Mesothelial cell of epicardium (in vitro differentiated cells): ENCODE measurements at places on chromosomes 1 and 21.

- H3K27me3 ChIP-seq, result no peaks in the 10 kb centered on the region
- DNase-seq, result no peak
- H3K4me1 ChIP-seq, result peaks cover 1% of the 10 kb centered on the region
- H3K4me3 ChIP-seq, result no peak overlapping the region
These were observed 6.7 kb downstream of the GORAB start for GRCh38 chr1:170538687-170539086.

GRCh38 chr1:205832326-205832751 is 17.6 kb downstream of the PM20D1 start:
- no peaks in the 10 kb centered on the region for H3K36me3 ChIP-seq
- H3K27me3 ChIP-seq, result no peaks in the 10 kb centered on the region
- DNase-seq, result no peak

- peaks cover 28% of the 10 kb centered on the region for H3K4me1 ChIP-seq
- H3K4me3 ChIP-seq, result no peak overlapping the region
- DNase-seq, result peak; percentile 74
- H3K36me3 ChIP-seq, result no peaks in the 10 kb centered on the region
- no peaks in the 10 kb centered on the region for H3K27me3 ChIP-seq
These were observed 238.0 kb upstream of the TMEM51 start for GRCh38 chr1:14915356-14916054.

DNA sequence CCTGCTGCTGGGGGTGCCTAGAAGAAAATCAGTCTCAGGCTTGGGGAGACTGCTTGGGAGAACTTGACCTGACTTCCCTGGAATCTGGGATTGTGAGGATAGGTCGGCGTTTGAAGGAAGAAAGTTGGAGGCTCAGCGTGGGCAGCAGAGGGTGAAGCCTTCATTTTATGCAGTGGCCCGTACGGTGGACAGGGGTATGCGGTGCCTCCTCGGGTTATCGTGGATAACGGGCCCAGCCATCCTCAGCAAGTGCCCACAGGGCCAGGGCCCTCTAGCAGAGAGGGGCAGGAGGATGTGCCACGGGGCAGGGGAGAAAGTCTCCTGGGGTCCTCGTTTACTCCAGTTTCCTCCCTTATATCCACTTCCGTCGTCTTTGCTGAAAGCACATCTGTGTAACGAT is 34.0 kb downstream of the CHAF1B start:
- H3K4me1 ChIP-seq, result no peaks in the 10 kb centered on the region
- peaks cover 7% of the 10 kb centered on the region for H3K36me3 ChIP-seq
- H3K27ac ChIP-seq, result no peak overlapping the region
- no peak overlapping the region for H3K4me3 ChIP-seq
- no peak for DNase-seq

- peaks cover 35% of the 10 kb centered on the region for H3K27me3 ChIP-seq
- peaks cover 12% of the 10 kb centered on the region for H3K4me1 ChIP-seq
- H3K36me3 ChIP-seq, result no peaks in the 10 kb centered on the region
- peak overlapping the region; percentile 60 for H3K4me3 ChIP-seq
- no peak overlapping the region for H3K27ac ChIP-seq
These were observed 448 bp upstream of the COL9A2 start for GRCh38 chr1:40317394-40318074.

GRCh38 chr1:16430606-16431005 is 6.6 kb downstream of the SPATA21 start:
- H3K4me3 ChIP-seq, result no peak overlapping the region
- no peak for DNase-seq
- H3K27ac ChIP-seq, result no peak overlapping the region
- peaks cover 8% of the 10 kb centered on the region for H3K27me3 ChIP-seq

DNA sequence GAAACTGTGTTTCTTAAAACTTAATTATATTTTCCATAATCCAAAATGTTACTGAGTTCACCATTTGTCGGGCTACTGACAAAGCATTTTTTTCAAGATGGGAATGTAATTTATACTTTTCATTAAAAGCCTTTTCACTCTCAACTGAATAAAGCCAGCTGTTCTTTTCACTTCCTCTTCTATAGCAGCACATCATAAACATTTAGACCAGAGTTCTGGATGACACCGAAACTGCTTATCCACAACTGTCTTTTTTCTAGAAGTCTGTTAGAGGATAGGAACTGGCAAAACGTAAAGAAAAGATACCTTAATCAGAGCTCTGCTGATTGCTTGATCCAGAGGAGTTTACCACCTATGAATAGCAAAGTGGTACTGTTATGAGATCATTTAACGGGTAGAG is 594.7 kb downstream of the ADGRL2 start:
- H3K27ac ChIP-seq, result no peak overlapping the region
- H3K36me3 ChIP-seq, result no peaks in the 10 kb centered on the region
- H3K27me3 ChIP-seq, result no peaks in the 10 kb centered on the region
- DNase-seq, result no peak
- no peak overlapping the region for H3K4me3 ChIP-seq

- no peaks in the 10 kb centered on the region for H3K27me3 ChIP-seq
- no peaks in the 10 kb centered on the region for H3K36me3 ChIP-seq
- DNase-seq, result no peak
- no peak overlapping the region for H3K4me3 ChIP-seq
- no peak overlapping the region for H3K27ac ChIP-seq
These were observed 111.0 kb downstream of the NTNG1 start for GRCh38 chr1:107251839-107252238.

DNA sequence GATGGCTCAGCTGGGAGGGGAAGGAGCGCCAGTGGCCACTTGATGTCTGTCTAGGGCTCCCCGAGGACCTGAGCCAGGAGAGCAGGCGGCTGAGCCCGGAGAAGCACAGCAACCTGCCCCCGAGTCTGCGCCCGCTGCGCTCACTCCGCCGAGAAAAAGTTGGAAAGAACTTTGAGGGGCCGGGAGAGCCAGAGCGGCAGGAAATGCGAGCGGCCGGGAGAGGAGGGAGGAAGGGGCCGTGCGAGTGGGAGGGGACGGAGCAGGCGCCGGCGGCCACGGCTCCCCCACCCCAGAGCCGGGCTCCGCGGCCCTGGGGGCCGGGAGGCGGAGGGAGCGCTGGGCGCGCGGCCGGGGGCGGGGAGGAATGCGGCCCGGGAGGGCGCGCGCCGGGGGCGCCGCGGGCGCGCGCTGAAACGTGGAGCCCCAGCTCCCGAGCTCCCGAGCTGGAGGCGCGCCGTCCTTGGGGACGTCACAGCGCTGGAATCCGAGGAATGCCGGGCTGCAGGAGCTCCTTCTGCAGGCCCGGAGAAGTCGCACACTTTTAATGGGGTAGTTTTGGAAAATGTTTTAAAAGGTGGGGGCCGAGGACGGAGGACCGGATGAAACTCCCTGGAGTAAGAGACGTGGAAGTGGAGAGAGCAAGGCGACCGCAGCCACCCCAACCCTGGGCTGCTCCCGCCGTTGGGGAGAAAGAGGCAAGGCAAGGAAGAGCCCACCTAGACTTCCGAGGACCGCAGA is at the start of gene PTPN14:
PTPN14 (minus strand) TSS at position 167 of the 738 bp plus-strand sequence. CDS start 86,799 bp downstream, outside the sequence.
- no peaks in the 10 kb centered on the region for H3K36me3 ChIP-seq
- peaks cover 53% of the 10 kb centered on the region for H3K4me1 ChIP-seq
- H3K27me3 ChIP-seq, result no peaks in the 10 kb centered on the region
- H3K4me3 ChIP-seq, result peak within 1 kb of the TSS; percentile 94
- DNase-seq, result peak; percentile 89
- H3K27ac ChIP-seq, result peak within 1 kb of the TSS; percentile 100

DNA sequence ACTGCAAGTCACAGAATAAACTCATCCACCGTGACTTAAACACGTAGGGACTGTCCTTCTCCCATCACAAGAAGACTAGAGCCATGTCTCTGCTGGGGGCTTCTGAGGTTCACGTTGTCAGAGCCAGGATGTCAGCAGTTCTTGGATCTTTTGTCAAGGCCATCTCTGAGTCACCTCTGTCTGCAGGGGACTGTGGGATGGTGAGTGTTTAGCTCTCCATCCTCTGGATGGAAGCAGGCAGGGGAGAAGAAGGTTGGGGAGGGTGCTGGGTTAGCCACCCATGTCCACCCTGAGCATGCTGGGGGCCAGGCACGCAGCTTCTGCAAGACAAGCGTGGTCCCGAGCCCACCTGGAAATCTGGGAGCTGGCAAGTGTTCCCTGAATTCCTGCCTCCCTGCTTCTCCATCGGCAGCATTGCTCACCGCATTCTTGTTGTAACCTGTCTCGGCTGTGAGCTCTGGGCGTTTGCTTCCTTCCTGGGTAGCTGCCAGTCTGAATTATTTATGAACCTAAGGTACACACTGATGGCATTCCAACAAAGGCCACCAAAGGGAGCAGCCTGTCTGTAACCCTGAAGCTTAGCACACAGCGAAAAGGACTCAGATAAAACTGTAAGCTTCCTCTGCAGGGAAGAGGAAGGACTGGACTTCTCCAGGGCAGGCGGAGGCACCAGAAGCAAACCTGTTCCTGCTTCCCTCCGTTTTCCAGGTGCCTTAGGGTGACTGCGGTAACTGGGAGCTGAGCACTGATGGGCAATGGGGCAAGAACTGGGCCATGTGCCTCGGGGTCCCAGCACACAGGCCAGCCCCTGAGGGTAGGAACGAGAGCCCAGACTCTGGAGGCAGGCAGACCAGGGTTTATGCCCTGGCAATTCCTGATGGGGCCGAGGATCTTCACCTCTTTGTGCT is 88.6 kb downstream of the RIPK4 start:
- H3K27me3 ChIP-seq, result no peaks in the 10 kb centered on the region
- H3K4me1 ChIP-seq, result peaks cover 50% of the 10 kb centered on the region
- DNase-seq, result no peak
- peak overlapping the region; percentile 30 for H3K4me3 ChIP-seq

GRCh38 chr1:237590386-237590785 is 300.3 kb downstream of the ZP4 start:
- no peak overlapping the region for H3K4me3 ChIP-seq
- peaks cover 3% of the 10 kb centered on the region for H3K36me3 ChIP-seq
- H3K4me1 ChIP-seq, result no peaks in the 10 kb centered on the region
- no peaks in the 10 kb centered on the region for H3K27me3 ChIP-seq

- peaks cover 20% of the 10 kb centered on the region for H3K4me1 ChIP-seq
- H3K27me3 ChIP-seq, result no peaks in the 10 kb centered on the region
- H3K4me3 ChIP-seq, result no peak overlapping the region
- H3K36me3 ChIP-seq, result peaks cover 11% of the 10 kb centered on the region
- DNase-seq, result no peak
- H3K27ac ChIP-seq, result no peak overlapping the region
These were observed 52.7 kb downstream of the AGPAT3 start for GRCh38 chr21:43917515-43918384.

GRCh38 chr1:151157067-151157531 is 650 bp downstream of the TNFAIP8L2 start:
- no peaks in the 10 kb centered on the region for H3K4me1 ChIP-seq
- H3K36me3 ChIP-seq, result peaks cover 27% of the 10 kb centered on the region
- H3K4me3 ChIP-seq, result no peak overlapping the region

GRCh38 chr1:6602669-6603237 is at the start of gene KLHL21:
KLHL21 (minus strand) TSS chr1:6602869; CDS start chr1:6602817, 52 bp downstream.
- peaks cover 37% of the 10 kb centered on the region for H3K4me1 ChIP-seq
- no peaks in the 10 kb centered on the region for H3K36me3 ChIP-seq
- peak within 1 kb of the TSS; percentile 99 for H3K27ac ChIP-seq
- peak within 1 kb of the TSS; percentile 92 for H3K4me3 ChIP-seq

GRCh38 chr1:84936116-84936810 is 43.3 kb upstream of the LPAR3 start:
- H3K27ac ChIP-seq, result no peak overlapping the region
- no peaks in the 10 kb centered on the region for H3K36me3 ChIP-seq
- H3K4me3 ChIP-seq, result no peak overlapping the region
- H3K4me1 ChIP-seq, result peaks cover 20% of the 10 kb centered on the region
- peaks cover 7% of the 10 kb centered on the region for H3K27me3 ChIP-seq

DNA sequence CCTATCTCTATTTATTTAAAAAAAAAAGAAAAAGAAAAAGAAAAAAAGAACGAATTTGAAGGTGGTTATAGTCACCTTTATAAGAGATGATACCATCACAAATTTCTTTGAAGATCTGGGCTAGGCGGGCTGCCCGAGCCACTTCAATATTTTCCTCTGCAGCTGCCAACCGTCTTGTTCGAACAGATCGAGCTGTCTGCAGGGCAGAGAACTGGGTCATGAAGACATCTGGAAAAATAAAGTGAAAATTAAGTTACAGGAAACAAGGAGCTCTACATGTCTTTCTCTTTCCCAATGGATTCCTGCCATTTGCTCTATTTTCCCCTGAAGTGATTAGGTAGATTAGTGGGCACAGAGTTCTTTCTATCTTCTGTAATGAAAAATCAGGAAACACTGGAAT is 31.9 kb downstream of the RUSC1 start:
- H3K36me3 ChIP-seq, result peaks cover 59% of the 10 kb centered on the region
- H3K27me3 ChIP-seq, result no peaks in the 10 kb centered on the region
- DNase-seq, result no peak
- H3K27ac ChIP-seq, result no peak overlapping the region
